Activated CD4-positive, alpha-beta memory T cell treated with anti-CD3 and anti-CD28 coated beads, Interleukin-2, amount 10 ng/mL, durations not matched to agents 7 days and 5 days (primary cell): ENCODE measurements at places on chromosomes 5 and 9.

GRCh38 chr9:93263334-93264229, 79.6 kb downstream of the WNK2 start:
- peak; percentile 8 for DNase-seq

- DNase-seq: no peak
These were observed 101.2 kb upstream of the PANK3 start for GRCh38 chr5:168680395-168680794.

GRCh38 chr5:58378613-58379390, 81.1 kb downstream of the PLK2 start:
- no peak for DNase-seq

DNA sequence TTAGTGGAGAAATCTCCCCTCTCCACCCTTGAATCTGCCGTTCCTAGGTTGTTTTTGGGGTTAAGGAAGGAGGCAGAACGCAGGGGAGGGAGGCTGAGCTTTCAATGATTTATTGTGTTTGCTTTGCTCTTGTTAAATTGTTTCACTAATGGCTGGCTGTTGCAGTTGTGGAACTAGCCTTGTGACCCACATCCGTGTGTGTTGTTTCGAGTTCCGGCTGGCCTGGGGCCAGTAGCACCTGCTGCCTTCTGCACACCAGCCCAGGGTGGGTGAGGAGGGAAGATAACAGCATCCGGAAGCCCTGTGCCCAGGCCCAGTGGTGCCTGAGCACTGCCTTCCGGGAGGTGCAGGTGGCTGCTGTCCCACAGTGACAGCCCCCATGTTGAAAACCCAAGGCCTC, 3.6 kb downstream of the ERGIC1 start:
- DNase-seq: peak; percentile 50
